ENCODE measurements at places on chromosomes 6 and 20.

- no peak for DNase-seq
Measured at GRCh38 chr6:121223212-121223611, 111.1 kb downstream of the TBC1D32 start.

GRCh38 chr6:106496823-106497222 lies 132.5 kb downstream of the RTN4IP1 start:
- no peak for DNase-seq

DNA sequence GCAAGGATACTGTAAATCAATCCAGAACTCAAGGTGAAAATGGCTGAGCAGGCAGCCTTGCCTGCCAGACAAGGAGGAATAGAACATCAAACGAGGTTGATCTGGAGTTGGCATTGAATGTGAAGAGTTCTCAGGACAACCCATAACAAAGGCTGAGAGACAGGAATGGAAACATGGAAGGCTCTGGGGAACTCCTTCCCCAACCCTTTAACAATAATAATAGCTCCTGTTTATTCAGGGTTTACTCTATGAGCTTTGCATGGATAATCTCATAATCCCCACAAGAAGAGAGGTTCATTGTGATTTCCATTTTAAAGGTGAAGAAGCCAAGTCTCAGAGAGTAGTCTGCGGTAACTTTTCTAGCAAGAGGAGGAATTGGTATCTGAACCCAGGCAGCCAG lies 151.7 kb downstream of the SOD2 start:
- DNase-seq, result no peak

- no peak for DNase-seq
Measured at GRCh38 chr6:30889496-30889885, 5.2 kb downstream of the DDR1 start.

DNA sequence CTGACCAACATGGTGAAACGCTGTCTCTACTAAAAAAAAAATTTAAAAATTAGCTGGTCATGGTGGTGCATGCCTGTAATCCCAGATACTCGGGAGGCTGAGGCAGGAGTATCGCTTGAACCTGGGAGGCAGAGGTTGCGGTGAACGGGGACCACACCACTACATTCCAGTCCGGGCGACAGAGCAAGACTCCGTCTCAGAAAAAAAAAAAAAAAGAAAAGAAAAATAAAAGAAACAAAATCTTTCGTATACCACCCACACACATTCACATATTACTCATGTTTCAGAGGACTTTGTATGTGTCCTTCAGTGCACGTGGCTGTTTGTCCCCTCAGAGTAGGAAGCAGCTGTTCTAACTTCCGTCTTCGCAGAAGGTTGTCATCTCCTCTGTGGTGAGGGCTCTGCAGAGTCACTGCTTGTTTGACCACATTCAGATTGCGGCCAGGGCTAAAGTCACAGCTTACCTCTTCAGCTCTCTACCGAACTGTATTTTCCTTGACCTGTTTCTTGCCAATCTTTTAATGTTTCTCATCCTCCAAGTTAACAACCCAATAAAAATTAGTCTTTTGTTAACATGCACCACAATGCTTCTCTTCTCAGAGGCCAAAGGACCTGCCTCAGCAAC lies 36.6 kb upstream of the HIVEP1 start:
- DNase-seq, result peak; percentile 87

GRCh38 chr6:143901885-143902750 lies 37.8 kb downstream of the ZC2HC1B start:
- DNase-seq, result no peak

GRCh38 chr6:39941820-39942219 lies 7.6 kb upstream of the MOCS1 start:
- DNase-seq, result no peak

GRCh38 chr20:47868236-47868635 lies 83.0 kb upstream of the SULF2 start:
- DNase-seq, result no peak

- no peak for DNase-seq
Measured at GRCh38 chr6:57108691-57109090, 18.7 kb downstream of the ZNF451 start.

- no peak for DNase-seq
Measured at GRCh38 chr6:45493761-45494160, 116.0 kb upstream of the SUPT3H start.

- DNase-seq, result no peak
Measured at GRCh38 chr6:169490830-169491229, 211.0 kb downstream of the WDR27 start.

DNA sequence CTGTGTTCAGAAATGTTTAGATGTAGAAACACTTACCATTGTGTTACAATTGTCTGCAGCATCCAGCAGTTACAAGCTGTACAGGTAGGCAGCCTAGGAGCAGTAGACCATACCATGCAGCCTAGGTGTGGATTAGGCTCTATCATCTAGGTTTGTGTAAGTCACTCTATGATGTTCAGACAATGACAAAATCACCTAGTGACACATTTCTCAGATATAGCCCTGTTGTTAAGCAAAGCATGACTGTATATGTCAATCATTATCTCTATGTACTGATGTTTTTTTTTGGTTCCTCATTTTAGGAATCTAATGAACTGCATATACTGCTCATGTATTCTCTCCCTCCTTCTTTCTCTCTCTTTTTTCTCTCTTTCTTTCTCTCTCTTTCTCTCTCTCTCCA lies 22.2 kb downstream of the CST8 start:
- DNase-seq, result no peak

Measured in GDM1 (cell line).